ENCODE measurements at places on chromosomes 3 and 15.

DNA sequence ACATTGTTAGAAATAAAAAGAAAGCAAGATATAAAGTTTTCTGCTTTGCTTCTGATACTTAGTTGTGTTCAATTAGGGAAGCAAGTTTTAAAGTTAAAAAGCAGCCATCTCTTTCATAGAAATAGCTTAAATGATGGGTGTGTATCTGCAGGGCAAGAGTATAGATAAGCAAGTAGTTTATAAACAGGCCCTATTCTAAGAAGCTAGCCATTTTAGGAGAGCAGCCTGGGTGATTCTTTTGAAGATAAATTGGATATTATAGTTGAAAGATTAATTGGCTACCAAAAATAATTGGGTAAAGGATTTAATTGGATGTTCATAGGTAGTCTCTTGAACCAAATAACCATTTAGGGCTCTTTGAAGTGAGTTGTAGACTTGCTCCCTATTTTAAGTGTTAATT lies 5.6 kb downstream of the EIF3J start:
- DNase-seq = no peak

- no peak for DNase-seq
These were observed 282.8 kb upstream of the ADAMTS9 start for GRCh38 chr3:64970634-64971033.

DNA sequence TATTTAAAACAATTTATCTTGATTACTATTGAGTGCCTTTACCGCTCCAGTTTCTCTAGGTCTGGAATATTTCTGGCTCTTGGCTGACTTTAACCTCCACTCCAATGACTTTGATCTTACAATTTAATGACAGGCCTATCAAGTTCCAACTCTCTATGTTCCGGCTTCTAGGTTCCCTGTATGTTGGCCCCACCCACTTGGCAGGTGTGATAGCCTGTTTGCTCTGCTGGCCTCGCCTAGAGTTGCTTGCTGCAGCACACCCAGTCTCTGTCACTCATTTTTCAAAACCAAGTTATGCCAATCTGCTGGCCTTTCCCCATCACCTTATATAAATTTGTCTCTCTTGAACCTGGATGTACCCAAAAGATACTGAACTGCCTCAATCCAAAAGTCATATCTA lies 428.0 kb downstream of the ROBO1 start:
- no peak for DNase-seq

DNA sequence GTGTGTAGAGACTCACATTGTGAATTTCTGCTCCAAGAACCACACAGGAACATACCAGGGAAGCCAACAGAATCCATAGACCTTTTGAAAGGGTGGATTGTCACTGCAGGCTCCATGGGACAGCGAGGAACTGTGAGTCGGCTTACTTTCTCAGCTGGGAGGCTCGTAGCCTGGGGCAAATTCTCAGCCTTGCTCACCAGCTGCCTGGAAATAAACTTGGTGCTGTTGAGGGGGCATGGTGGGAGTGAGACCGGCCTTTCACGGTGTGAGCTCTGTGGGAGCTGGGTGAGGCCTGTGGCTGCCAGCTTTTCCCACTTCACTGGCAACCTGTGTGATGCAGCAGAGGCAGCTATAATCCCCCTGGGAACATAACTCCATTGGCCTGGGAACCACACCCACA lies 146.6 kb upstream of the P2RY1 start:
- DNase-seq = no peak

DNA sequence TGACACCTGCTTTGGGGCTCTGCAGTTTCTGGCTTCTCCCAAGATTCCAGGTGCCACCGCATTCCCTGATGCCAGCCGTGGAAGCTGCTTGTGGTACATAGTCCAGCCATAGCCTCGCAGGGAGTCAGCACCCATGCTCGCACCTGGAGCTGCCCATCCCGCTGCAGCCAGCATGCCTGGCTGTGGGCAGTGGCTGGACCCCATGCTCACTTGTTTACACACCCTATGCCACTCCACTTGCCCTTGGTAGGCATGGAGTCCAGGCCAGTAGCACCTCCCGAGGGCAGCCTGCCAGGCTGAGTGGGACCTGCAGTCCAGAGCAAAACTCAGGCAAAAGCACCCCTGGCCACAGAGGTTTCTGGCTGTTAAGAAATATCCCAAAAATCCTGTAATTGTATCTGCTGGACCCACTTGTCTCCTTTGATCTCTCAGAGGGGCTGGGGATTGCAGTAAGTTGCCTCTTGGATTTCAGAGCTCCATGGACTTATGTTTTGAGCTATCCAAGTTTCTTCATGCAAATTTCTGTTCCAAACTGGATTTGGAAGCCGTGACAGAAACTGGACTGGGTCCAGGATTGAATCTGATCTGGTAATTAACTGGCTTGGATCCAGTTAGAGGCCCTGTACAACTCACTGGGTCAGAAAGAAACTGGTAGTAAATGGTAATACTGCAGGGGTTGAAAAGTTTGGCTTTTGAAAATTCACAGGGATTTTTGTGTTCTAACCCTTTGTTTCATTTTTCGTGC lies 149.3 kb downstream of the FMN1 start:
- DNase-seq = no peak

DNA sequence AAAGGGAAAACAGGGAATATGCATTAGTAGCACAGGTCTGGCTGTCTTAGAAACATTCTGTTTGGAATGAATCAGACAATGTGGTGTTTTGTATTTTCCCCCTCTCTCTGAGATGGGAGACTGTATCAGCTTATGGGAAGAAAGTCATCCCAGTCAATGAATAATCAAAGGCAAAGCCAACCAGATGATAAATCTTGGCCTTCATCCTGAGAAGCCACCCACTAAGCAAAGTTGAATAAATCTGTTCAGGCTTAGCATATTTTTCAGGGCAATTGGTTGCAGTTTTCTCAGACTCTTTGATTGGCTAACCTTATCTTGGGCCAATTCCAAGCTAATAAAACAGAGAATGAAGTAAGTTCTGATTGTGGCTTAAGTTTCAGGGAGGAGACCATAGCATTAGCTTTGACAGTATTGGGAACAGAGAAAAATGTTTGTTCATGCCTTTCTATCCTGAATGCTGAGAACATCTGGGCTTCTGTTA lies 63.6 kb upstream of the ARL8B start:
- DNase-seq = no peak

DNA sequence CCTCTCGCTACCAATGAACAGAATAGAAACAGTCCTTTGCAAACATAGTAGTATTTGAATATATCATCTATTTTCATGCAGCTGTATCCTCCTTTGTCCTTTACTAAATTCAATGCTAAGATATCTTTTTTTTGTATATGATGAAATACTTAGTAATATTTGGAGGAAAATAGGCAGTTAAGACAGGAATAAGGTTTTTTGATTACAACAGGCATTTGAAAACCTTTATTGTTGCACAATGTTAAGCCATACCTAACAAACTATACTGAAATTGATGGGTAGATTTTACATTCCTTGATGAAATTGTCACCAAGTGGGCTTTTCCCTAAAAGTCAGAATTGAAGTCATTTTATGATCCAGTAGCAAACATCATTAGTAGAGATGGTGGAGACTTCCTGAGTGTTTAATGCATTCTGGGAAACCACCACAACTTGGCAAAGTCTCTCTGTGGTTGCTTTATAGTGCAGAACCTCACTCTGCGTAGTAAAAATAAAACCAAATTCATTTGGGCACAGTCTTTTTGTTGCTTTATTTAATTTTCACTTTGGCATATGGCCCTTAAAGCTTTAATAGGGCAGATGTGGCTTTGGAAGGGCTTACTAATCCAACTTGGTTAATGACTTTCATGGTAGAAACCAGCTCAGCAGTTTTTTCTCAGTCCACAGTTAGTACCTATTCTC lies 216.0 kb downstream of the DIPK2A start:
- no peak for DNase-seq

- no peak for DNase-seq
These were observed 29.3 kb downstream of the NFKBIZ start for GRCh38 chr3:101878589-101878988.

DNA sequence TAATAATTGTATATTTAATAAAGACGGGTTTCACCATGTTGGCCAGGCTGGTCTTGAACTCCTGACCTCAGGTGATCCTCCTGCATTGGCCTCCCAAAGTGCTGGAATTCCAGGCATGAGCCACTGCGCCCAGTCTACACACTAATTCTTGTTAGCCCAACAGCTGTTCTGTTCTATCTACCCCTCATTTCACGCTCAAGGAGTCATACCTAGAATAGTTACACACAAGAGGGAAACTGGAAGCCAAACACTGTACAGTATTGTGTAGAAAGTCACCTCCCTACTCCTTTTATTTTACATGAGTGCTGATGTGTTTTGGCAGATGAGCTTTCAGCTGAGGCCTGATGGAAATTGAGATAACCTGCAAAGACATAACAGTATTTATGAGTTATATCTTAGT lies 13.4 kb upstream of the CTDSPL2 start:
- no peak for DNase-seq

- no peak for DNase-seq
These were observed 413.0 kb downstream of the RBMS3 start for GRCh38 chr3:29693863-29694262.

DNA sequence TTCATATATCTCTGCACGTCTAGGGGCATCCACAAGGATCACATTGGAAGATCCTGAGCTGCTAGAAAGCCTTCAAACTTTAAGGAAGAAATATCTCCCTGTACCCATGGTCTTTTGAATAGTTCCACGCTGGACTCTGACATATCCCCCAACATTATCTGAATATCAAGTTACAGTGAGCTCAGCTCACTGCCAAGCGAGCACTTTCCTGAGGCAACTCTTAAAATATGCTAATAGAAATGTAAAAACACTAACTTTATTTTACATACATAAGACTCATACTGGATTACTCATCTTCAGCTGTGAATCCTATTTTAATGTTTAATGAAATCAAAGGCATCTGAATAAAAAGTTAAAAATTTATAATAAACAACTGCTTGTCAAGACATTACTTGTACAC lies 420.2 kb upstream of the CCDC54 start:
- no peak for DNase-seq

- no peak for DNase-seq
These were observed 55.0 kb upstream of the ABHD10 start for GRCh38 chr3:111923806-111924205.

DNA sequence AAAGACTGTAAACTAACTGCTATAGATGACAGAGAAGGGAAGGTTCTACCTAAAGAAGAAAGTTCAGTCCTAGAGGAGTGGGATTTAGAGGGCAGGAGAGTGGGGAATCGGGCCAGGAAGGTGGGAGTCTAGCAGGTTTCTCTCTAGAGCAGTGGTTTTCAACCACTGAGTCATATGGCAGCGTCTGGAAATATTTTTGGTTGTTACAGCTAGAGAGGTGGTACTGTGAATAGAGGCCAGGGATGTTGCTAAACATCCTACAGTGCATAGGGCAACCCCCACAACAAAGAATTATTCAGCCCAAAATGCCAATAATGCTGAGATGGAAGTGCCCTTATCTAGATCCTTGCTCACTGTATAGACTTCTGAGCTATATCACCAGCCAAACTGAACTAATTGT lies 28.7 kb downstream of the ATP1B3 start:
- DNase-seq = no peak

- no peak for DNase-seq
These were observed 48.5 kb downstream of the SATB1 start for GRCh38 chr3:18376682-18377081.

Data from stimulated activated naive CD4-positive, alpha-beta T cell treated with Interleukin-2 at 50 U/mL for 16 hours (primary cell).